ENCODE measurements at places on chromosomes 3 and 15.
A peak's percentile ranks its signal among the peaks of the same experiment; 100 is the strongest.

DNA sequence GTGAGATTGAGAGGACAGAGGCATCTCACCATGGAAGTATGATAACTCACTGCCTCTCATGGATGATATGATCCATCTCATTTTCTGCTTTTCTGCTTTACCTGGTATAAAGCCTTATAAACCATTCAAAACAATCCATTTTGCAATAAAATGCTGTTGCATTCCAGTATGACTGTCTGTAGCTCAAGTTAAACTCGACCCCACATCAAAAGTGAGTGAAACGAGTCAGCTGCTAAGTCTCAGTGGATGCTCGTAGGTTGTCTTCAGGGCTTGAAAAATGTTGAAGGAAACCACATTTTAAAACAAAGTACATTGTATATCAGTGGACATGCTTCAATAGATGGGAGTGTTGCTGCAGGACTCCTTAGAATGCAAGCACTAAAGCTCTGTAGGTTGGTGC is 839.0 kb downstream of the TUSC7 start:
- no peak for DNase-seq

- DNase-seq: no peak
Measured at GRCh38 chr3:188400494-188401243, 246.7 kb downstream of the LPP start.

GRCh38 chr3:69738315-69738714 is 949 bp upstream of the MITF start:
- DNase-seq: no peak

- no peak for DNase-seq
Measured at GRCh38 chr3:30186741-30187219, 419.6 kb upstream of the TGFBR2 start.

- no peak for DNase-seq
Measured at GRCh38 chr3:170560296-170560695, 25.6 kb downstream of the SLC7A14 start.

GRCh38 chr15:72813345-72814004 is 29.9 kb upstream of the ADPGK start:
- no peak for DNase-seq

- DNase-seq: no peak
Measured at GRCh38 chr15:31362886-31363285, 36.3 kb downstream of the KLF13 start.

GRCh38 chr3:149466192-149466591 is 8.3 kb upstream of the TM4SF4 start:
- DNase-seq: no peak

- DNase-seq: no peak
Measured at GRCh38 chr15:45855907-45856579, 221.2 kb downstream of the SQOR start.

DNA sequence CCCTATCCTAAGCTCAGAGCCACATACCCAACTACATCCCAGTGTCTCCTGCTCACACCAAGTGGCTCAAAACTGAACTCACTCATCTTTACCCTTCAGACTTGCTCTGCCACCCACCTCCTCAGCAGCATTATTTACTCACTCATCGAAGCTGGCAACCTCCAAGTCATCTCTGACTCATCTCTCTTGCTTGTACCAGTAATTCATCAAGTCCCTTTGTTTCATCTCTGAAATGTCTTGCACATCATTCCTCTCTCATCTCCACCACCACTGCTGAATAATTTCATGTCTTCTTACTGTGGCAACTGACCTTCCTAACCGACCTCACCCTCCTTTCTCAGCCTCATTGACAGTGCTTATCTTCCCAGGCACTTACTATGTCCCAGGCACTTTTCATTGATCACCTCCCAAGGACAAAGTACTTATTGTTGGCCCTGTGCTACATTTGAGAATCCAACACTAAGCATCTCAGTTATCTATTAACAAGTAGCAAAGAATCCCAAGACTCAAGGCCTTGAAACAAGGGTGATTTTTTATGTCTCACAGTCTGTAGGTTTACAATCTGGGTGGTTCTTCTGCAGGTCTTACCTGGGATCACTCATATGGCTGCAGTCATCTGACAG is 82.0 kb downstream of the MRPL46 start:
- no peak for DNase-seq

- DNase-seq: no peak
Measured at GRCh38 chr3:184645336-184645735, 66.5 kb downstream of the MAGEF1 start.

GRCh38 chr15:29675791-29676301 is 146.4 kb downstream of the TJP1 start:
- DNase-seq: no peak

- DNase-seq: no peak
Measured at GRCh38 chr15:59388670-59389069, 16.0 kb upstream of the MYO1E start.

DNA sequence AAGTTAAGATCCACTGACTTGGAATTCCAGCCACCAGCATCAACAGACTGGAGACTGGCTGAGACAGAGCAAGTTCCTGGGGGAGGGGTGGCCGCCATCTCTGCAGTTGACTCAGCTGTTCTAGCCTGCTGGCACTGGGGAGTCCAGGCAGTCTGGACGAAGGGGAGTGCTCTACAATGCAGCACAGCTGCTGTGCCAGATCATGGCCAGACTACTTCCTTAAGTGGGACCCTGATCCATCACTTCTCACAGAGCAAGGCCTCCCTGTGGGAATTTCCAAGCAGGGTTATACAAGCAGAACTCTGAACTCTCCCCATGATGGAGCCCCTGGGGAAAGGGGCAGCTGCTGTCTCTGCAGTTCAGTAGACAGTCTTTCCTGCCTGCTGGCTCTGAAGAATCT is 35.2 kb downstream of the PYGO1 start:
- DNase-seq: no peak

DNA sequence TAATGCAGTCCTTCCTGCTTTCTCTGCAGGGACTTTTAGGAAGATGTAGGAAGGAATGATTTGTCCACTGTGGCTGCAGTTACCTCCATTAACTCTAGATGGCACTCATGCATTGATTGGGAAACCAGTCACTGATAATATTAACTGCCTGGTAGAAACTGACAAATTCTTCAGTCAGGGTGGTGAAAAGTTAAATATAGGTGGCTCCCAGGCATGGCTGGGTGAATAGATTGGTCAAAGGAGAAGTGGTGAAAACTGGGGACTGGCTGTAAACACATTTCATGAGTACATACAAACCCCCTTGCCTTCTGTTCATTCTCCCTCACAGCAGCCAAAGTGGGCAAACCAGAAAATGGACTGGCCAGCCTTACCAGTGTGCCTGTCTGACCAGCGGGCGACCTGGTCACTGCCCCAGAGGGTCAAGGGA is 333.4 kb downstream of the THSD4 start:
- no peak for DNase-seq

GRCh38 chr3:140207541-140207940 is 272.6 kb downstream of the CLSTN2 start:
- no peak for DNase-seq

DNA sequence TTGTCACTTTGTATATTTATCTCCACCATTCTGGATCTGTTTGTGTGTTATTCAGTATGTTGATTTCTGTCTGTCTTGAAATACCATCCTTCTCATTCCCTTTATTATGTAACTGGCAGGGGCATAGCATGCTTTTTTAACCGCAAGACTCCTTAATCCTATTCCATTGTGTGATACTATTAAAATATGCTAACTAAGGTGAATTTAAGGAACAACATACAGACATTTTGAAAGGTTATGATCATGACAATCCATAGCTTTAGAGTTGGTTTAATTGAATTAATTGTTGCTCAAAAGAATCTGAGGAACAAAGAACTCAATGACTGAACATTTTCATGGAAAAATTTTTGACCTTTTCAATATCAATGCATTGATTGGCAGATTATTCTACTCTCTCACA is 677.3 kb upstream of the ROBO1 start:
- DNase-seq: no peak

DNA sequence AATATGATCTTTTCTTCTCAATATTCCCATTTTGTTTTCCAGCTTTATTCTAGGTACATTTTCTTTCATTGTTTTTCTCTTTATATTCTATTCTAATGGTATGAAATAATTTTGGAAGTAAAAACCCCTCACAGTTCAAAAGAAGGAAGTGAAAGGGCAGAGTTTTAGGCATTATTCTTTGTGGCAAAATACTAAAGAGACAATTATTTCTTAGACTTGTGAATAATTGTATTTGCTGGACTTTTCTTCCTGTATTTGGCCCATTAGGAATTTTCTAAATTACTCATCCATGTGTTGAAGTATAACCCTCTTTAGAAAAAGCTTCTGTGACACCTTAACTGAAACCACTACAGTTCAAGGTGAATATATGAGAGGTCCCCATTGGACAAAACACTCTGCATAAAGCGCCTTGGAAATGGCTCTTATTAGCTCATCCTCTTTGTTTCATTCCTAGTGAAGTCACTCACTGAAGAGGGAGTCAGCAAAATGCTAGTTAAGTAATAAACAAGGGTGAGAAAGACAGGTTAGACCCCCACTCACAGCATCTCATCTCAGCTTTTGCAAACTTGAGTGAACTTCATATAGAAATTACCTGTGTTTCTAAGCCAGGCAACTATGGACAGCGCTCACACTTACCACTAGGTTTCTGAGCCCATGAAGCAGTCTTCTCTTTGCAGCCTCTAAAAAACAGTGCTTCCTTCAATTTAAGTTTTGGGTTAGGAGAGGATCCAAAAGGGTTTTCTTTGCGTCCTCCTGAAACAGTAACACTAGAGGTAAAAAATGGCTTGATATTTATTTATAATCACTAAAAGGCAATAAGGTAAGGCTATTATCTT is 327.5 kb downstream of the ARPP21 start:
- no peak for DNase-seq

DNA sequence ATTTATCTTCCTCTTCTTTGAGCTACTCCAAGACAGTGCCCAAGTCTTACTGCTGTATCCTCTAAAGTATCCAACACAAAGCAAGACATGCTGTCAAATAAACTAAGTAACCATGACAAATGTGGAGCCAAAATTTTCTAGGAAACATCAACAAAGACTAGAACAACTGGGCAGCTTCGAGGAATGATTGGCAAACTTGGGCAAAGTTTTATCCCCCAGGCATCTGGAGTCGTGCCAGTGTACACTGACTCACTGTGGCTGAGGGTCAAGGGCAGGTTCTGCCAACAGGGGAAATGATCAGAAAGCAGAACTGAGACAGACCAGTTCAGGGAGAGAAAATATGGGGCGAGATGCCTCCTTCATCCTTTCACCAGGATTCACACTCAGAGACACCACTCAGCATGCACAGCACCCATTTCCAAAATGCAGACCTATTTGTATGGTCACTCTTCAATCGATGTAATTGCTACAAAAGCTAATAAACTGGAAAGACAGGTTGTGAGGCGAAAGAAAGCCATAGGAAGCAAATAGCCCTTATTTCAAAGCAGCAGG is 65.8 kb downstream of the MB21D2 start:
- DNase-seq: peak; percentile 62

Data from psoas muscle (tissue), 8 donors.